ENCODE measurements at places on chromosomes 7 and 10.

- no peak for DNase-seq
Observed at GRCh38 chr10:23331567-23332301, 12.9 kb downstream of the C10orf67 start.

GRCh38 chr7:151272405-151272804 lies 23.9 kb upstream of the SMARCD3 start:
- no peak for DNase-seq

DNA sequence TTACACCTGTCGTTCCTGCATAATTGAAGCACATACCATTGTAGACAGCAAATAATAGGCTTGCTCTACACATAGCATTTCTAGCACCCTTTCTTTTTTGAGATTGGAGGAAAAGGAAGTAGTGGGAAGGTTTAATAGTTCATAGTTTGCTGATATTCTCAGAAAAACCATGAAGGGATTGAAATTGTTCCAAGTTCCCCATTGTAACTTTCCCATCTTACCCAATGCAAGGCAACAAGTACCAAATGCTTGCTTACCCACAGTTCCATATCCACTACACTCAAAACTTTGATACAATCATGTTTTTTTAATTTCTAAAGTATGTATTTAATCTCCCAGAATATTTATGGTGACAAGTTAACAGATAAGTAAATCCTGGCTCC lies 13.8 kb downstream of the CYP3A5 start:
- no peak for DNase-seq

- no peak for DNase-seq
Observed at GRCh38 chr7:133828906-133829305, 298.2 kb upstream of the LRGUK start.

GRCh38 chr10:33506838-33507661 lies 172.6 kb upstream of the NRP1 start:
- no peak for DNase-seq

GRCh38 chr10:114762811-114763210 lies 58.8 kb upstream of the FHIP2A start:
- no peak for DNase-seq

- DNase-seq, result peak; percentile 21
Observed at GRCh38 chr10:53664282-53665019, 891.9 kb upstream of the MBL2 start.

DNA sequence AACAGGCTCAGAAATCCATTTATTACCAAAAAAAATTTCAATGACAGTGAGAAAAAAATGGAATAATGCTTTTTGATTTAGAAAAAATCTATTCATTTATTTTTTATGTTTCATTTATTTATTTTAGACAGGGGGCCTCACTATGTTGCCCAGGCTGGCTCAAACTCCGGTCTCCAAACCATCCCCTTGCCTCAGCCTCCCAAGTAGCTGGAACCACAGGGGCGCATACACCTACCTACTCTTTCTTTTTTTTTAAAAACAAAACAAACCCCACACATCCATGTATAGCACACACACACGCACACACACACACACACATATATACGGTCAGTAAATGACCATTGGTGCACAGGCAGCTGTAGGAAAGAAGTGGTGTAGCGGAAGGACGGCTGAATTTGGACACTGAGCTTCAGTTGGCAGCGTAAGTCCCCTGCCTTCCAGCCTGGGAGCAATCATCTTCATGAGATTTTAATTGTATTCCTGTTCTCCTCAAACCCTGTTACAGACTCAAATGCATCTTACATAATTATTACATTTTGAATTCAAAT lies 28.8 kb downstream of the ARL4A start:
- no peak for DNase-seq

- DNase-seq, result no peak
Observed at GRCh38 chr7:66206119-66206933, 1.2 kb downstream of the TPST1 start.

GRCh38 chr10:30445711-30446110 lies 11.7 kb downstream of the MAP3K8 start:
- DNase-seq, result no peak

DNA sequence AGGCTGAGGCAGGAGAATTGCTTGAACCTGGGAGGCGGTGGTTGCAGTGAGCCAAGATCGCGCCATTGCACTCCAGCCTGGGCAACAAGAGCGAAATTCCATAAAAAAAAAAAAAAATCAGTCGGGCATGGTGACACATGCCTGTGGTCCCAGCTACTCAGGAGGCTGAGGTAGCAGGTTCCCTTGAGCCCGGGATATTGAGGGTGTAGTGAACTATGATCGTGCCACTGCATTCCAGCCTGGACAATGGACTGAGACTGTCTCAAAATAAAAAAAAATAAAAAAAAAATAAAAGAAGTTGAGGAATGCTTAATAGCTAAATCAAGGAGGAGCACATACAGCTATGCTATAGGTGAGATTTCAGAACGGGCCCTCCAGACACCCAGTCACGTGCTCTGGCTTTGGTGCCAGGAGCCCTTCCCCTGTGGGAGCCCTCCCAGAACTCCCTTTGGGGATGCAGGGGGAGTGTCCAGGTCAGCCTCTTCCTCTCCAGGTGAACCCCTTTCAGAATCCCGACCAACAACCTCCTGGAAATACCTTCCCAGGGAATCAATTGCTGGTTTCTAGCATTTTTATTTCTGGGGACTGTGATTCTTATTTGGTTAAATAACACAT lies 42.9 kb upstream of the CTBP2 start:
- DNase-seq, result no peak
